ENCODE measurements at places on chromosomes 6 and 20. TPM values are rescaled to one million over a fixed set of nuclear protein-coding genes. Genes with fewer than 3 reads are reported as not detected.
A peak's percentile ranks its signal among the peaks of the same experiment; 100 is the strongest.

- no peaks in the 10 kb centered on the region for H3K27me3 ChIP-seq
- H3K36me3 ChIP-seq: no peaks in the 10 kb centered on the region
- peak; percentile 88 for DNase-seq
- peak overlapping the region; percentile 12 for H3K4me3 ChIP-seq
- H3K27ac ChIP-seq: no peak overlapping the region
- peaks cover 2% of the 10 kb centered on the region for H3K4me1 ChIP-seq
Measured at GRCh38 chr6:169326067-169326799, 72.6 kb upstream of the THBS2 start.

The EYS gene
- 0.47 TPM for total RNA-seq

DNA sequence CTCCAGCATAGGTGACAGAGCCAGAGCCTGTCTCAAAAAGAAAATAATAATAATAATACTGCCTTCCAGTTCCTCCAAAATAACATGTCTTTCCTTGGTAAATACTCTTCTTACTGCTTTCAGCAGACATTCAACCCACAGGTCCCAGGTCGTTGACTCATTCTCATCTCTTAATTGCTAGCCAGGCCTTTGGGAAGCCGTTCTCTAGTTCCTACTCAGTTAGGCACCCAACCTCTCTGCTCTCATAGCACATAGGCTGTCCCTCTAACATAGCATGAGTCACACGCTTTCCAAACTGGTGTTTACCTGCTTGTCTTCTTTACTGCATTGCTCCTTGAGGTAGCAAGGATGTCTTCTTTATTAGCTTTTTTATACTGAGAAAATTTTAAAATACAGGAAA lies 98.8 kb downstream of the LAMA2 start:
- H3K4me3 ChIP-seq: no peak overlapping the region
- no peak overlapping the region for H3K27ac ChIP-seq
- no peaks in the 10 kb centered on the region for H3K36me3 ChIP-seq
- H3K4me1 ChIP-seq: no peaks in the 10 kb centered on the region

The PSMB8 gene
- 0.93 TPM for total RNA-seq

DNA sequence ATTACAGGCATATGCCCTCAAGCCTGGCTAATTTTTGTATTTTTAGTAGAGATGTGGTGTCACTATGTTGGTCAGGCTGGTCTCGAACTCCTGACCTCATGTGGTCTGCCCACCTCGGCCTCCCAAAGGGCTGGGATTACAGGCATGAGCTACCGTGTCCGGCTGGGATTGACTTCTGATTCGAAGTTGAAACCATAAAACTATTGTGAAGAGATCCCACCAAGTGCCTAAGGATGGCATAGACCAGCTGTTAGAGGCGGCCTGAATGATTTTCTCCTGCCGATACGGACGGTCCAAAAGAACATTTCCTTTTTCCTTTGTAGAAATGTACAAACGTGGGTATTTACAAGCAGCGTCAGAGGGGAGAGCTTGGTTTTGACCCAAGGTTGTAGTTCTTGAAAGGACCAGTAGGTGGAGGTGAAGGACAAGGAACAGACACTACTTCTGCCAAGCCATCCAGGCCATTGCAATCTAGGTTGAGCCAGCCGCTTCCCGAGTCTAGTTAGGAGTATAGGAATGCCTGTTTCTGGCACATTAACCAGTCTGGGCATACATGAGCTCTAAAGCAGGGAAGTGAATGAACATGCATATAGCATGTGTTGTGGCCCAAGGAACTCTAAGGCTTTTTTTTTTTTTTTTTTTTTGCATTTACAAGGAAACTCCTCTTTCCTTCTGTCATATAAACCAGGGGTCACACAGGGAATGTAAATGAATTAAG lies 29.0 kb downstream of the MOCS3 start:
- no peaks in the 10 kb centered on the region for H3K36me3 ChIP-seq
- DNase-seq: peak; percentile 92
- no peaks in the 10 kb centered on the region for H3K27me3 ChIP-seq
- H3K4me3 ChIP-seq: no peak overlapping the region
- H3K4me1 ChIP-seq: no peaks in the 10 kb centered on the region

GRCh38 chr6:87333591-87334181 lies 4.6 kb upstream of the GJB7 start:
- H3K27me3 ChIP-seq: no peaks in the 10 kb centered on the region
- H3K4me3 ChIP-seq: no peak overlapping the region
- peaks cover 6% of the 10 kb centered on the region for H3K4me1 ChIP-seq
- no peak for DNase-seq
- no peak overlapping the region for H3K27ac ChIP-seq
- no peaks in the 10 kb centered on the region for H3K36me3 ChIP-seq

- no peaks in the 10 kb centered on the region for H3K27me3 ChIP-seq
- no peaks in the 10 kb centered on the region for H3K4me1 ChIP-seq
- H3K27ac ChIP-seq: no peak overlapping the region
- no peaks in the 10 kb centered on the region for H3K36me3 ChIP-seq
- no peak for DNase-seq
Measured at GRCh38 chr6:140669321-140669720, 1294.9 kb upstream of the CITED2 start.

The TRIM15 gene
- total RNA-seq: not detected

DNA sequence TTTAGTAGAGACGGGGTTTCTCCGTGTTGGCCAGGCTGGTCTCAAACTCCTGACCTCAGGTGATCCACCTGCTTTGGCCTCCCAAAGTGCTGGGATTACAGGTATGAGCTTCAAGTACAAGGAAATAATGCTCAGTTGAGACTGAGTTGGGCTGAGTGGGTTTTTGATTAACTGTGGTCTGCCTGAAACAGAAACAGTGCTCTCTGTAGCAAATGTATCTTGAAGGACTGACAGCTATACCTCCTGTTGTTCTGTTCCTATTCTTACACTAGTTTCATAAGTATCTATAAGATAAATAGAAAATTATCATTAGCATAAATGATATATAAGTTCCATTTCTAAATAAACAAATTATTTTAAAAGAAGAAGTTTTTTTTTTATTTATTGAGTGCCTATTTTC lies 142.8 kb upstream of the PTPRK start:
- H3K4me1 ChIP-seq: peaks cover 11% of the 10 kb centered on the region
- no peak overlapping the region for H3K27ac ChIP-seq
- DNase-seq: no peak
- H3K4me3 ChIP-seq: no peak overlapping the region
- no peaks in the 10 kb centered on the region for H3K36me3 ChIP-seq
- no peaks in the 10 kb centered on the region for H3K27me3 ChIP-seq

The PI3 gene
- not detected for total RNA-seq

The JAG1 gene
- 2.1 TPM for total RNA-seq

All from endodermal cell (in vitro differentiated cells).